CD8-positive, alpha-beta memory T cell (primary cell): ENCODE measurements at places on chromosomes 13 and 19. TPM values are rescaled to one million over a fixed set of nuclear protein-coding genes. Genes with fewer than 3 reads are reported as not detected.

DNA sequence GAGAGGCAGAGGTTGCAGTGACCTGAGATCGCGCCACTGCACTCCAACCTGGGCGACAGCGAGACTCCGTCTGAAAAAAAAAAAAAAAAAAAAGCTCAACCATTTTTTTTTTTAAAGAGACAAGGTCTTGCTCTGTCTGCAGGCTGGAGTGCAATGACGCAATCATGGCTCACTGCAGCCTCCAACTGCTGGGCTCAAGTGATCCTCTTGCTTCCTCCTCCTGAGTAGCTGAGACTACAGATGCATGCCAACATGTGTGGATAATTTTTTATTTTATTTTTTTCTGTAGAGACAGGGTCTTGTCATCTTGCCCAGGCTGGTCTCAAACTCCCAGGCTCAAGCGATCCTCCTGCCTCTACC is 10.3 kb downstream of the EHD2 start:
- no peak for DNase-seq

ASF1B gene
- 4.5 TPM for polyA plus RNA-seq

- DNase-seq, result no peak
These were observed 10.4 kb upstream of the SOX21 start for GRCh38 chr13:94722609-94723345.

CNN1 gene
- polyA plus RNA-seq, result not detected

GRCh38 chr13:68851026-68851425 is 1256.6 kb upstream of the ATXN8OS start:
- DNase-seq, result no peak
